ENCODE measurements at places on chromosomes 11 and 22.

- DNase-seq = no peak
Observed at GRCh38 chr11:72012897-72013721, 14.4 kb downstream of the IL18BP start.

DNA sequence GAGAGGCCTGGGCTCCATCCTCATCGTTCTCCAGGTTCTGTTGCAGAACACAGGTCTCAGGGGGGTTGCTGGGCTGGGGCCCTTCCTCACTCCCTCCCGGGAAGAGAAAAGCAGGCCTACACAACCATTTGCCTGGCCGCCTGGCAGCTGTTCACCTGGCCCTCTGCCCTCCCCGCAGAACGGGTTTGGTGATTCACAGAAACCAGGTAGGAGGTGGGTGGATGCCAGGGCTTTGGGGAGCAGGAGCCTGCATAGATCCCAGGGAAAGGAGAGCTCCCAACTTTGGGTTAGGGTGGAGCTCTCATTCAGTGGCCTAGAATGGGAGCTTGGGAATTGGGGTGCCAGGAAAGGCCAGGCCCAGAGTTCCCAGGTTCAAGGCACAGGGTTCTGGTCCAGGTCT lies 995 bp downstream of the TMEM134 start:
- DNase-seq = no peak

- no peak for DNase-seq
Observed at GRCh38 chr11:68077617-68078582, 39.1 kb downstream of the TCIRG1 start.

DNA sequence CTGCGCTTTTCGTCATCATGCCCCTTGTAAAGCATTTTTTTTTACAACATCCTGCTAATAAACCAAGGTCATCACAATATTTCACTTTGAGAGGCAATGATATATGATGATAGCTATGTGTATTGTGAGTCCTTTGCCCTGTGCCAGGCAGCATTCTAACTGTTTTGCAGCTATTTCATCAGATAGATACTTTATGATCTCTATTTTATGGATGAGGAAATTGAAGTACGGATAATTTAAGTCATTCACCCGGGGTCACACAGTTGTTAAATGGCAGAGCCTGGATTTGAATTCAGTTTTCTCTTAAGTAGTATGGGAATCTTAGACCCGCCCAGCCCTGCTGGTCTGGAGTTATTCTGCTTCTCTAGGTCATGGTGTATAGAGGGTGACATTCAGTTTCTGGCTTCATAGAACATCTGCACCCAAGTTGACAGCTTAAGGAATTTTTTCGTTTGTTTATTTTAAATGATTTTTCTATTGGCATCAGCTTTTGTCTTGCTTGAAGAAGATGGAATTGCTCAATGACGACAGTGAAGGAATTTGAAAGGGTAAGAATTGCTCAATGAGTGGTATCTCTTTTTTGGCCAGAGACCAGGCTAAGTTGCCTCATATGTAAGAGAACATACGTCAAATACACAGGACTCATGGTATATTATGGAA lies 926 bp downstream of the PRR5L start:
- no peak for DNase-seq

DNA sequence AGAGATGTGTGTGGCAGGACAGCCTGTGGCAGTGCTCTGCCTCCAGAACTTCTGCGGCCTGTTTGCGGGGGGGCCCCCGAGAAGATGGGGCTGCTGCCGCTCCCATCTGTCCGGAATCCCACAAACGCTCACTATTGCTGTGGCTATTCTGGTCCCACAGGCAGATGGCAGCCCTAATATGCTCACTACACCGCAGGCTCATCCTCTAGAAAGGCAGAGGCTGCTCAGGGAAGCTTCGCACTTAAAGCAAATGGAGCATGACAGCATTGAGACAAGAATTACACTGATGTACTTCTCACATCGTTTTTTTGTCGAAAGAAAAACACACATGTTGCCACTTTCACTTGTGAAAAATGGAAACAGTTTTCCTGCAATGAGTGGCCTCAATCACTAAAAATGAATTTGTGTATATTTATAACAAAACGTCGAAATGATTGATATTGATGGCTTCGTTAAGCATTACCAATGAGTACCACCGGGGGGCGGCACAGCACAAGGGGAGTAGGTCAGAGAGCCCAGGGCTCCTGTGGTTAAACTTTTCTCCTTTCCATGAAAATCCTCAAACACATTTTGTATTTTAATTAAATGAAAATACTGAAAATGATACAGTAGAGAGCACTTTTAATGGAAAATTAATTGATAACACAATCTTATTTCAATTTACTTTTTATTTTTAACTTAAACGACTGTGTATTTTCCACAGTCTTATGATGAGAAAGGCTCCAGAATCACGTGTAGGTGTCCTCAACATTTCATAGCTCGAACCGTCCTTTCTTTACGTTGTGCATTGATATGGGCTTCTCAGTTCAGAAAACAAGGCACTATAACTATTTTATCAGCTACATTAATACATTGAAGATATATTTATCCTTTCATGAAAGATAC lies 69.1 kb downstream of the CTTN start:
- no peak for DNase-seq

DNA sequence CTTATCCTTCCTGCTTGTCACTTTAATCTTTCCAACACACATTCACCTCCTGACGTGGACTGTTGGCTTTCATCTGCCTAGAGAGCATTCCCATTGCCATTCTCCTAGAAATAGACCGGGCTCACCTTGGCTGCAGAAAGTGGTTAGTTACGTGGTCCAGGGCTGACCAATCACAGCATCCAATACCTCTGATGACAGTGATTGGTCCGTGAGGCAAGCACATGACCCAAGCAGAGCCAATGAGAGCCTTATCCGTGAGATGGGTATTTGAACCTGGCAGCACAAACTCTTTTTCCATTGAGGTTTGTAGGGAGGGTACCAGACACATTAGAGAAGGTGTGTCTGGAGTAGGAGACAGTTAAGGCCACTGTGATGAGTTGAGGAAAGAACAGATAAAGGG lies 85.8 kb downstream of the MIAT start:
- no peak for DNase-seq

- DNase-seq = no peak
Observed at GRCh38 chr11:114449845-114450244, 10.6 kb downstream of the REXO2 start.

DNA sequence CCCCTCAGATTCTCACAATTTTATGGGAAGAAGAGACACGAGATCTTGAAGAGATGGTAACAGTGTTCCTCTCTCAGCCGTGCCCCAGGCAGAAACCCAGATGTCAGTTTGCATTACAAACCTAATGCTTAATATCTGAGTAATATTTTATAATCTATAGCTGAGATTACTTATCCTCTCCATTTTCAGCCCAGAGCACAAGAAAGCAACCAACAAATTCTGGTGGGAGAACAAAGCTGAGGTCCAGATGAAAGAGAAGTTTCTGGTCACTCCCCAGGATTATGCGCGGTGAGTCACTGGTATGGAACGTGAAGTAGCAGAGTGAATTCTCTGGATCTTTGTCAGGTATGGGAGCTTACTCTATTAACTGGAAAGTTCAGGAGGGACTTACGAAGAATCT lies 884 bp downstream of the CENATAC start:
- DNase-seq = no peak

- DNase-seq = no peak
Observed at GRCh38 chr11:133497477-133498140, 34.7 kb downstream of the OPCML start.

Measured in brain pericyte (primary cell).